ENCODE measurements at places on chromosomes 12 and 14.

DNA sequence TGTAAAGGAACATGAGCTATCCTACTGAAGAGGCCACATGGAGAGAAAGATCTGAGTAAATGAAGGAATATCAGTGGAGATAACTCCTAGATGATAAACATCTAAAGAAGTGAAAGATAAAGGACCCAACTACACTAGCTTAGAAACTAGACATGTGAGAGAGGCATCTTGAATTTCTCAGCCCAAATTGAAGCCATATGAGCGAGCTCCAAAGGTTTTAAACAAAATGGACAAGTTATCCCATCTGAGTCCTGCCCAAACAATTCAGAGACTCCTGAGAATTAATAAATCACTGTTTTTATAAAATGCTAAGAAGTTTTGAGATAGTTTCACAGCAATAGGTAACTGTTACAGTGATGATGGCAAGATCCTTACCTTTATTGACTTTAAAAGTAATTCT is 438.9 kb downstream of the NAV3 start:
- H3K27ac ChIP-seq, result no peak overlapping the region
- H3K4me3 ChIP-seq, result no peak overlapping the region
- no peaks in the 10 kb centered on the region for H3K4me1 ChIP-seq
- DNase-seq, result peak; percentile 71
- H3K36me3 ChIP-seq, result no peaks in the 10 kb centered on the region
- H3K27me3 ChIP-seq, result no peaks in the 10 kb centered on the region

- H3K4me3 ChIP-seq, result no peak overlapping the region
- no peak overlapping the region for H3K27ac ChIP-seq
- H3K36me3 ChIP-seq, result no peaks in the 10 kb centered on the region
- DNase-seq, result no peak
- no peaks in the 10 kb centered on the region for H3K27me3 ChIP-seq
- peaks cover 3% of the 10 kb centered on the region for H3K4me1 ChIP-seq
Observed at GRCh38 chr12:63997198-63997597, 152.7 kb downstream of the SRGAP1 start.

DNA sequence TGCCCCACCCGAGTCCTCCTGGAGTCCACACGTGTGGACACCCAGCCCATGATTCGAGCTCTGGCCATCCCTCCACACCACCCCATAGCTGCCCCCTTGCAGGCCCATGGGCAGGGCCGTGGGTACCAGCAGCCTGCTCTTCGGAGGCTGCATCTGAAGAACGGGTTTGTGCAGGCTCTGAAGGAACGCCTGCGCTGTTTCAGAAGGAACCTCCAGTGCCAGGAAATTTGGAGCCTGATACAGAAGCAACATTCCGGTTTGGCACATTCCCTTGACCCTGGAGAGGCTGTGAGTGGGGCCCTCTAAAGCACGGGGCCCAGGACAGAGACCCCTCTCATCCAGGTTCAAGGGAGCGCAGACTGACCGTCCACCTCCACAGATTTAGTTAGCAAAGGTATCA is 57.0 kb downstream of the ZNF664 start:
- peaks cover 1% of the 10 kb centered on the region for H3K4me1 ChIP-seq
- no peak overlapping the region for H3K27ac ChIP-seq
- no peaks in the 10 kb centered on the region for H3K27me3 ChIP-seq
- no peak for DNase-seq

DNA sequence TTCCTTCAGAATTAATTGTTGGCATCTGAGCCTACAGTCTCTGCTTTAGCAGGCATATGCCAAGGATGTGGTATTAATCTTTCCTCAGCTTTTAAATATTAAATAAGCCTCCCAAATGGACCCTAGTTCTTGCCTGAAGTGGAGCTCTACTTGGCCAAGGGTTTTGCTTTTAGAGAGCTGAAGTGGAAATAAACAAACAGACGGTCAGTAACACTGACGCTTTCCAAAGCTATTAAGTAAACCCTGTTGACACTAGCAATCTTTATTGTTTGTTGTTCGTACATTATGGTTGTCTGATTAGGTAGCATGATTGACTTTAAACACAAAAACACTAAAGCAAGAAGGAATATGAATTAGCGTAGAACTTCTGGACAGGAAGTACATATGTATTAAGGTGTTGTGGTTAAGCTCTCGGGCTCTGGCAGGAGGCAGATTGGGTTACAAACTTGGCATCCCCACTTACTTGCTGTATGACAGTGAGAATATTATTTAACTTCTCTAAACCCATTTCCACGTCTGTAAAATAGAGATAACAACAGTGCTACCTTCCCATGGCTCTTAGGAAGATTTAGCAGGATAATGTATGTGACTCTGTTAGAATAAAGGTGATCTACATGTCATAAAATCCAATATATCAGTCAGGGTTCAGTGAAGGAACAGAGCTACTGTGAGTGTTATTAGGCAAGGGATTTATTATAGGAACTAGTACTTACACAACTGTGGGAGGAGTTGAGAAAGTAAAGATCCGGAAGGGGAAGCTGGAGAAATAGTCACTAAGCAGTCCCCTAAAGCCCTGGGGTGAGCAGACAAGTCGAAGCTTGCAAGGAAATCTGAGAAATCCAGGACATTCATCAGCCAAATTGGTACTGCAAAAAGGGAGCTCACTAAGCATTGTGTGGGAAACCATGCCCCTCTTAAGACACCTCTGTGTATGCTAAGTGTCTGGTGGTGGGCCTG is 92.2 kb upstream of the ATF7IP start:
- H3K4me1 ChIP-seq, result peaks cover 5% of the 10 kb centered on the region
- no peaks in the 10 kb centered on the region for H3K27me3 ChIP-seq
- H3K4me3 ChIP-seq, result no peak overlapping the region
- no peaks in the 10 kb centered on the region for H3K36me3 ChIP-seq

GRCh38 chr12:21656905-21657325 is 727 bp downstream of the LDHB start:
- no peaks in the 10 kb centered on the region for H3K27me3 ChIP-seq
- DNase-seq, result peak; percentile 68
- H3K27ac ChIP-seq, result peak overlapping the region; percentile 41
- H3K4me1 ChIP-seq, result peaks cover 5% of the 10 kb centered on the region
- peaks cover 6% of the 10 kb centered on the region for H3K36me3 ChIP-seq

DNA sequence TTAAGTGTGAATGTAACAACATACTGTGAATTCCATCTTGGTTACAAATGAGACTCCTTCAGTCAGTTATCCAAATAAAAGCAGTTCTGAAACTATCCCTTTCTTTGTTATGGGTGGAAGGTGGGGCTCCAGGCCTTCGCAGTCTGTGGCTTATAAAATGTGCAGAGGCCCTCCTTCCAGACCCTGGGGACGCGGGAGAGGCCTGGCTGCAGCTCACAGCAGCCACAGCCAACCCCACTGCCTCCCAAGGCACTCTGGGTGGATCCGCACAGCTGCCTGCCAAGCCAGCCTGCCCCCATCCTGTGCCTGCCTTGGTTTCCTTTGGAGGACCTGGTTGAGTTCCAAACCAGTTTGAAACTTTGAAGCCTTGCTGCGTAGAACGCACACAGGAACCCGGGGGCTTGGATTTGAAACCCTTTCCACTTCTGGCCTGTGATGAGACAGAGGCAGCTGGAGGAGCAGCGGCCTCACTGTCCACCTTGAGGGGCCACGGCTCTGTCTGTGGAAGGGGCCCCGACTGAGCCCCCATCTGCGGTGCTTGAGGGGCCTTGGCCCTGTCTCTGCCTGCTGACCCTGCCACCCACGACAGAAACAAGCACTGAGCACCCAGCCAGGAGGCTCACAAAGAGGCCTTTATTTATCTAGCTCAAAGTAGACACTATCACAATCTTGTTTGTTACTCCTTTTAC is 30.4 kb downstream of the CCNK start:
- DNase-seq, result no peak
- no peak overlapping the region for H3K27ac ChIP-seq
- H3K4me3 ChIP-seq, result no peak overlapping the region
- H3K27me3 ChIP-seq, result no peaks in the 10 kb centered on the region
- H3K36me3 ChIP-seq, result peaks cover 4% of the 10 kb centered on the region

DNA sequence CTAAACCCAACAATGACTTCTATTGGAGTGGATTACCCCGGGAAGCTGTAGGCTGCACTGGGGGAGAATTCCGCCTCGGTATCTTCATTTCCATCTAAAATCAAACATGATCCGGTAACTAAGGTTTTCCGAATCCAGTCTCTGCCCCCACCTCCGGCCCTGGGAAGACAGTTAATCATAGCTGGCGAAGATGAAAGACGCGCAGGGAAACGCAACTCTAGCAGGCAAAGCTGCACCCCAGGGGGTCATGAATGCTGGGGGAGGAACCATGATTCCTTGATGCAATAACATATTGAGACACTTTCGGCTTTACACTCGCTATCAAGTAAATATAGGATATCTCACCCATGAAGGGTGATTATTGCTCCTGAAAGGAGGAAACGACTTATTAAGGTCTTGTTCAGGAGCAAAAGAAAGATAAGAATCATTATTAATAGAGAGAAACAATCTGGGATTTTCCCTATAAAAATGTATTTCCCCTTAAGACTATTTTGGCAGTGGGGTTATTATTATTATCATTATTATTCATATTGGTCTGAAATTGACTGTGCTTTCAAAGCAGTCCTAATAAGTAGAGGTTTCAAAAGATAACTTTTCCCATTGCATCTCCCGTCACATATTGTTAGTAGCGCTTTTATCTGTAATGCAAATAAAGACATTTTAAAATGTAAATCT is 614.9 kb downstream of the VRK1 start:
- H3K4me1 ChIP-seq, result peaks cover 4% of the 10 kb centered on the region
- DNase-seq, result peak; percentile 37
- peaks cover 3% of the 10 kb centered on the region for H3K27me3 ChIP-seq
- H3K36me3 ChIP-seq, result no peaks in the 10 kb centered on the region
- no peak overlapping the region for H3K27ac ChIP-seq
- no peak overlapping the region for H3K4me3 ChIP-seq

GRCh38 chr14:69398818-69399210 is 322 bp downstream of the SLC39A9 start:
- peaks cover 5% of the 10 kb centered on the region for H3K4me1 ChIP-seq
- H3K4me3 ChIP-seq, result peak overlapping the region; percentile 75
- no peaks in the 10 kb centered on the region for H3K36me3 ChIP-seq
- H3K27ac ChIP-seq, result peak overlapping the region; percentile 55
- no peaks in the 10 kb centered on the region for H3K27me3 ChIP-seq

GRCh38 chr12:22529281-22530060 is 14.9 kb downstream of the C2CD5 start:
- no peak overlapping the region for H3K27ac ChIP-seq
- DNase-seq, result peak; percentile 44
- H3K4me3 ChIP-seq, result no peak overlapping the region
- H3K27me3 ChIP-seq, result no peaks in the 10 kb centered on the region

- H3K27me3 ChIP-seq, result no peaks in the 10 kb centered on the region
- H3K27ac ChIP-seq, result no peak overlapping the region
- no peaks in the 10 kb centered on the region for H3K36me3 ChIP-seq
- H3K4me3 ChIP-seq, result no peak overlapping the region
- DNase-seq, result peak; percentile 9
- no peaks in the 10 kb centered on the region for H3K4me1 ChIP-seq
Observed at GRCh38 chr14:106530423-106531107, 1004.2 kb downstream of the TMEM121 start.

- no peaks in the 10 kb centered on the region for H3K36me3 ChIP-seq
- no peaks in the 10 kb centered on the region for H3K4me1 ChIP-seq
- H3K27me3 ChIP-seq, result no peaks in the 10 kb centered on the region
- peak; percentile 41 for DNase-seq
- no peak overlapping the region for H3K27ac ChIP-seq
- H3K4me3 ChIP-seq, result no peak overlapping the region
Observed at GRCh38 chr12:106672314-106673025, 89.7 kb downstream of the RFX4 start.

DNA sequence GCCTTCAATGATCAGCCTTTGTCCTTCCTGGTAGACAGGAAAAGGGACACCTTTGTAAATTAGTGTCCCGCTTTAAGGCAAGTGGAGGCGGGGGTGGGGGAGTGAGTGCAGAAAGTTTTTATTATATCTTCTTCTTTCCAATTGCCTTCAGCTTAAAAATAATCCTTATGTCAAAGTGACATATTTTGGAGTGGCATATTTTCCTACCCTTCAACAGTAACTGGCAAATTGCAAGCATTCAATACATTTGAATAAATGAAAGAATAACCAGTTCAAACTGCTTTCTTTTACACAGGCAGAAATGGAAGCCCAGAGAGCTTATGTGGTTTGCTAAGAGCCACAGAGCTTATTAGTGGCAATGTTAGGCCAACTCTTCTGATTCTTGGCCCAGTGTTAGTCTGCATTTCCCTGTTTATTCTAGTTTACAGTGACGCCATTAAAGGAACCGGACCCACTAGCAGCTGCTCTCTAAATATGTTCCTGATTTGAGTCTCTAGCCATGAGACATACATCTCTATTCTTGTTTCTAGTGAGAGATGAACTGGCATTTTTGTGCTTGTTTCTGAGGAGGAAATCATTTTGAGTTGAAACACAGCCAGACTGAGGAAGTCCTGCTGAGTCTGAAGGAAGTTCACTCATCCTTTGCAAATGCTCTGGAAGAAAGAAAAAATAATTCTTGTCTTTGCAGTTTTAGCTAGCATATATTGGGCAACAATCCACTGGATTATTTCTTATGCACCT is 468.7 kb downstream of the NOVA1 start:
- peak overlapping the region; percentile 9 for H3K27ac ChIP-seq
- DNase-seq, result no peak
- no peak overlapping the region for H3K4me3 ChIP-seq
- H3K27me3 ChIP-seq, result no peaks in the 10 kb centered on the region

GRCh38 chr14:97994020-97994531 is 1196.9 kb downstream of the VRK1 start:
- DNase-seq, result no peak
- H3K4me3 ChIP-seq, result no peak overlapping the region
- H3K36me3 ChIP-seq, result no peaks in the 10 kb centered on the region
- H3K27me3 ChIP-seq, result no peaks in the 10 kb centered on the region
- no peaks in the 10 kb centered on the region for H3K4me1 ChIP-seq

DNA sequence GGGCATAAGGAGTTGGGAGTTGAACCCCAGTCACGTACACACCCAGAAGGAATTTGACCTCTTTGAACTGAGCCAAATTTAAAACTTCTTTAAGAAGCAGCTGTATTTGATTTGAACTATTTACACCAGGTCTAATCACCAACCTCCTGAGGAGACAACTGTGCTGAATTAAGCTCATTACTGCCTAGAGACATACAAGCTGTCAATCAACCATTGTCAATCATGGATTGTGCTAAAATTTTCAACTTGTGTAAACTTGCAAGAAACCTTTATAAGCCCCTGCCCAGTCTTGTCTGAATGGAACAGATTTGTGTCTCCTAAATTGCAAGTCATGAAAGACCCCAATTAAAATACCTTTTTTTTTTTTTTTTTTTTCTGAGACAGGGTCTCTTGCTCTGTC is 44.3 kb upstream of the RESF1 start:
- no peak for DNase-seq
- H3K4me3 ChIP-seq, result no peak overlapping the region
- no peaks in the 10 kb centered on the region for H3K4me1 ChIP-seq
- H3K27ac ChIP-seq, result no peak overlapping the region

GRCh38 chr12:64889434-64890216 is 65.2 kb downstream of the TBC1D30 start:
- no peak overlapping the region for H3K4me3 ChIP-seq
- no peak overlapping the region for H3K27ac ChIP-seq
- H3K36me3 ChIP-seq, result no peaks in the 10 kb centered on the region
- H3K4me1 ChIP-seq, result peaks cover 3% of the 10 kb centered on the region
- DNase-seq, result peak; percentile 96
- H3K27me3 ChIP-seq, result no peaks in the 10 kb centered on the region

Measured in mesendoderm (in vitro differentiated cells).